Heart left ventricle (tissue), 16 donors: ENCODE measurements at places on chromosomes 2 and 18. TPM values are rescaled to one million over a fixed set of nuclear protein-coding genes. Genes with fewer than 3 reads are reported as not detected.

SLC4A1AP gene
- 27.8 TPM for polyA plus RNA-seq

SIX2 gene
- polyA plus RNA-seq: 2.0 TPM

MLPH gene
- polyA plus RNA-seq: 18.3 TPM

CAPN13 gene
- not detected for polyA plus RNA-seq

SCYGR2 gene
- polyA plus RNA-seq: not detected

TRIM43B gene
- polyA plus RNA-seq: not detected

MC5R gene
- not detected for polyA plus RNA-seq

TLX2 gene
- polyA plus RNA-seq: not detected

DNA sequence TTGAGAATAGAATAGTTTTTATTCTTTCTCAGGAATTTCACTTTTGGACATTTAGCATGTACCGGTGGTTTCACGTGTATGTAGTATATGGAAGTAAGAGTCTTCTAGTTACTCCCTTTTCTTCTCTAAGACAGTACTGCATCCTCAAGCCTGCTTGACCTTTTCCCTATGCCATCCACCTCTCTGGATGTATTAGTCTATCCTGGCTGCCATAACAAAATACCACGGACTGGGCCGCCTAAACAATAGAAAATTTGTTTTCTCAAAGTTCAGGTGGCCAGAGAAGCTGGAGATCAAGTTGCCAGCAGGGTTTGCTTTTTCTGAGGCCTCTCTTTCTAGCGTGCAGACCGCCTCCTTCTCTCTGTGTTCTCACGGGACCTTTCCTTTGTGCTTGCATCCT lies 1.3 kb upstream of the CMPK2 start:
- DNase-seq: no peak

GRCh38 chr2:58508006-58508405 lies 266.9 kb upstream of the FANCL start:
- DNase-seq: no peak

GRCh38 chr2:59180621-59181020 lies 939.5 kb upstream of the FANCL start:
- no peak for DNase-seq

- no peak for DNase-seq
Measured at GRCh38 chr2:167005096-167005495, 116.8 kb downstream of the XIRP2 start.

DNA sequence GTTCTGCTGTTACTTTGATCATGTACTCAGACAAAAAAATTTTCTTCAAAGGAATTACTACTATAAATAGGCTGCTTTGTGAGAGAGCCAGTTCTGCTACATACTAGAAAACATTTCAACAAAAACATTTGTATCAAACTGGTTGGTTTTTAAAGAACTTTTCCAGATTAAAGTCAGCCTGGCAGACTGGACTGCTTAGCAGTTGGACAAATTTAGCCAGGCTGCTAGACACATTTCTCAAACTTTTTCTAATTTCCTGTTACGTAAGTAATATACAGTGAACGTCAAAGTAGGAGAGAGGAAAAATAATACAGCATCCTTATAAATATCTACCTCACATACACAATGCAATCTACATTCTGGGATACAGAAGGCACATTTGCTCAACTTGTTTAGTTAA lies 109.5 kb downstream of the SP3 start:
- no peak for DNase-seq

- DNase-seq: no peak
Measured at GRCh38 chr2:50449306-50449705, 582.6 kb downstream of the NRXN1 start.

DNA sequence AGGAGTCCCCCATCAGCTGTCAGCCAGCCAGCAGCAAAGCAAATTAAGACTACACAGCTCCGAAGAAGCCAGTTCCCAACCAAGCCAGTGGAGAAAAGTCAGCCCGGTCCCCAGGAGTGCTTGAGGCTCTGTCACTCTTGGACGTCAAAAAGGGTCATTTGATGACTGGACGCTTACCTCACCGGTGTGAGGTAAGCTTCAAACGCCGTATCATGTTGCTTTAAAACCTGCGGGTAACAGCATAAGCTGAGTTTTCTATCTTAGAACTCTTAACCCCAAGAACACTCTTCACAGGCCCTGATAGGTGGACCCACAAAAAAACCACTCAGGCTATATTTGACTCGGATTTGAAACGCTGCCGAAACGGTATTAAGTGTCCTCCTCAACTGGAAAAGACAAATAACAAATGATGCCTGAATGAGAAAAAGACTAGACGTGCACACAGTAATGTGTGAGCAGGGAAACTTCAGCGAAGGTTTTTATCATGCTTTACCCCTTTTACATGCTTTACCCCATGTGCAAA lies 682 bp upstream of the LNPK start:
- DNase-seq: peak; percentile 37

DNA sequence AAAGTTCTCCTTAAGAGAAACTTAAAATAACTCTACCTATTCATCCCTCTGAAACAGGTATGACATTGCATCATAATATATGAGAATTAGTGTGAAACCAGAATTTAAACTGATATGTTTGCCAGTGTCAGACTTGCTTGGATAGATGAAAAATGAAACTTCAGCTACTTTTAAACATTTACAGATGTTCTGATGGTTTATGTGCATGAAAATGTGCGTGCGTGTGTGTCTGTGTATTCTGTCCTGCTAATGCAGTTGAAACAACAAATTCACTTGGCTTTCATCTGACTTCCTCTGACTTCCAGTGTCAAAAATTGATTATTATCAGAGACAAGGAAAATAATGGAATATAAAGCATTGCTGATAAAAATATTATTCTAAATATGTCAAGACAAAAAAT lies 719.4 kb downstream of the LRP1B start:
- no peak for DNase-seq

- DNase-seq: no peak
Measured at GRCh38 chr18:47264308-47264700, 12.8 kb upstream of the SKOR2 start.

GRCh38 chr2:209236377-209236776 lies 187.5 kb upstream of the MAP2 start:
- DNase-seq: no peak

DNA sequence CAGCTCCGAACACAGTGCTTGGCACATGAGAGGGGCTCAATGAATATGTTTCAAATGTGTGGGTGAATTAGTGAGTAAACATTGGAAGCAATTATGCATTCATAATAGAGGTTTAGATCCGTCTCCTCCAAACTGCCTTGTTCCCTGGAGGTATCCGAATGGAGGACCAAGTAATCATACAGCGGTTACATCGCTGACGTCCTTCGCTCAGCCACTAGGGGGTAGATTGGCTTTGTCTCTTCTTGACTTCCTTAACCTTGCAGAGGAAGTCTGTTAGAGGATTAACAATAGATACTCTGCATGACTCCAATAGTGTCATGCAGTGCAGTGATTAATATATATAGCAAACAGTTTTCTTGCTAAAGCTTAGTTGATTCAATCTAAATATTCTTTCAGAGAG lies 517.0 kb downstream of the PTPRM start:
- peak; percentile 40 for DNase-seq

GRCh38 chr2:219081096-219081495 lies 20.4 kb upstream of the IHH start:
- DNase-seq: no peak
